ENCODE measurements at places on chromosomes 12 and 14.

- DNase-seq = no peak
These were observed 9.4 kb downstream of the CDCA4 start for GRCh38 chr14:105011312-105011990.

DNA sequence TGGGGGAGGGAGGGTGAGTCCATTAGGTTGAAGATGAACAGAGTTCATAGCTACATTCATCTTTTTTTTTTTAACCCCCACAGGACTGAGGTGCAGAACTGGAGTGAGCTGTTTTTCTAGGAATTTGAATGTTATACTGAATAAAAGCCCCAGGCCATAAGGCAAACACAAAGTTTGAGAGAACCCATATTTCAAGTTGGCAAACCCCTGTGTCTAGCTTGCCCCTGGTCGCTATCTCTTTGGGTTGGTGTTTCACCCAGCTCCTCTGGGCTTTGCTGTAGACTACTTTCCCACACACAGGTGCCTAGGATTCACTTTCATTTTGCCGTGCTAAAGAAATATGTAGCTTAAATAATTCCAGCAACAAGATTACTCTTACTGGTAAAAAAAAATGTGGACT, 5.2 kb upstream of the LMO3 start:
- no peak for DNase-seq

GRCh38 chr14:83320837-83321236, 1787.2 kb upstream of the SEL1L start:
- DNase-seq = no peak

DNA sequence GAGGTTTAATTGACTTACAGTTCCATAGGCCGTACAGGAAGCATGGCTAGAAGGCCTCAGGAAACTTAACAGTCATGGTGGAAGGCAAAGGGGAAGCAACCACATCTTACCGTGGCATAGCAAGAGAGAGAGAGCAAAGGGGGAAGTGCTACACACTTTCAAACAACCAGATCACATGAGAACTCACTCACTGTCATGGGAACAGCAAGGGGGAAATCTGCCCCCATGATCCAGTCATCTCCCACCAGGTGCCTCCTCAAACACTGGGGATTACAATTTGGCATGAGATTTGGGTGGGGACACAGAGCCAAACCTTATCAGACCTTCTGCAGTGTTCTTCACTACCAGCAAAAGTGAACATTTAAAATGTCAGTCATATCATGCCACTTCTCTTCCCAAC, 58.9 kb downstream of the USP15 start:
- DNase-seq = no peak

DNA sequence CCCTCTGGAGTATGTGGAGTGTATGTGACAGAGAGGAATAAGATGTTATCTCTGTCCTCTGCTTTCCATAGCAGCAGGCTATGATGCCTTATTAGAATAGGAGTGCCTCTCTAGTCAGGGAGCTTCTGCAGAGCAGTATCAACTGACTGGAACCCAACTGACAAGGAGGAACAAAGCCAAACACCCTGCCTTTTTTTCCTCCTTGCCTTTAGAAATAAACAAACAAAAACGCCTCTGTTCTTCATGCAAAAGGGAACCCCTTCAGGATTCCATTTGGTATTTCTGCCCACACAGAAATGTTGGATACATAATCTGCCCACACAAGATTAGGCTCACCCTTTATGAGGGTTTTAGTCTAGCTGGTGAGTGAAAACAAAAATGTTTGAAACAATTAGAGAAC, 50.3 kb downstream of the VRK1 start:
- DNase-seq = no peak

Data from activated CD4-positive, alpha-beta T cell treated with anti-CD3 and anti-CD28 coated beads, Interleukin-2, amount 10 ng/mL, durations not matched to agents 7 days and 5 days (primary cell).